Kidney (tissue), 22 donors: ENCODE measurements at places on chromosomes 16 and 17.

GRCh38 chr17:45757431-45758218 is 26.5 kb upstream of the CRHR1 start:
- peak; percentile 20 for DNase-seq

GRCh38 chr16:56269811-56270684 is 78.8 kb downstream of the GNAO1 start:
- DNase-seq = no peak

- no peak for DNase-seq
Observed at GRCh38 chr17:56142325-56142724, 10.9 kb upstream of the ANKFN1 start.

GRCh38 chr17:12859520-12859919 is 70.2 kb downstream of the ARHGAP44 start:
- no peak for DNase-seq

- DNase-seq = no peak
Observed at GRCh38 chr16:23712976-23713375, at the start of gene ERN2. TSS of gene ERN2 (minus strand) at chr16:23713222. CDS start at chr16:23713187, 35 bp downstream.

GRCh38 chr17:63993368-63993985 is 4.7 kb upstream of the PRR29 start:
- no peak for DNase-seq

DNA sequence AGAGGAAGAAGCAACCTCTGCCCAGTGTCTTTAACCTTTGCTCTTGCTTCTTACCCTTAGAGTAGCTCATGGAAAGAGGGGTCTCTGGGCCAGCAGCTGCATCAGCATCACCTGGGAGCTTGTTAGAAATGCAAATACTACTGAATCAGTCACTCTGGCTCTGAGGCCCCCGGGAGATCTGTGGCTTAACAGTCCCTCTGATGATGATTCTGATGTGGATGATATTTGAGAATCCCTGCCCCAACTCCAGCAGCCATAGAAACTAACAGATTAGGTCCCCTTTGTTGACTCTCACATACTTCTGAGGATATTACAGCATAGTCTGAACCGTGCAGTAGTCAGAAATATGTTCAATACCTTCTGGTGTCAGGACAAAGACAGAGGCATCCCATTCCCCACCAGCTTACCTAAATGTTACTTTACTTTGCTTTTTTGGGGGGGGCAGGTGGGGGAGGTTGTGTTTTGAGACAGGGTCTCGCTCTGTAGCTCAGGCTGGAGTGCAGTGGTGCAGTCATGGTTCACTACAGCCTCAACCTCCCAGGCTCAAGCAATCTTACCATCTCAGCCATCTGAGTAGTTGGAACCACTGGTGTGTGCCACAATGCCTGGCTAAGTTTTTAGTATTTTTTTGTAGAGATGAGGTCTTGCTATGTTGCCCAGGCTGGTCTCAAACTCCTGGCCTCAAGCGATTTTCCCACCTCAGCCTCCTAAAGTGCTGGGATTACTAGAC is 220.1 kb downstream of the CCDC182 start:
- DNase-seq = peak; percentile 72

DNA sequence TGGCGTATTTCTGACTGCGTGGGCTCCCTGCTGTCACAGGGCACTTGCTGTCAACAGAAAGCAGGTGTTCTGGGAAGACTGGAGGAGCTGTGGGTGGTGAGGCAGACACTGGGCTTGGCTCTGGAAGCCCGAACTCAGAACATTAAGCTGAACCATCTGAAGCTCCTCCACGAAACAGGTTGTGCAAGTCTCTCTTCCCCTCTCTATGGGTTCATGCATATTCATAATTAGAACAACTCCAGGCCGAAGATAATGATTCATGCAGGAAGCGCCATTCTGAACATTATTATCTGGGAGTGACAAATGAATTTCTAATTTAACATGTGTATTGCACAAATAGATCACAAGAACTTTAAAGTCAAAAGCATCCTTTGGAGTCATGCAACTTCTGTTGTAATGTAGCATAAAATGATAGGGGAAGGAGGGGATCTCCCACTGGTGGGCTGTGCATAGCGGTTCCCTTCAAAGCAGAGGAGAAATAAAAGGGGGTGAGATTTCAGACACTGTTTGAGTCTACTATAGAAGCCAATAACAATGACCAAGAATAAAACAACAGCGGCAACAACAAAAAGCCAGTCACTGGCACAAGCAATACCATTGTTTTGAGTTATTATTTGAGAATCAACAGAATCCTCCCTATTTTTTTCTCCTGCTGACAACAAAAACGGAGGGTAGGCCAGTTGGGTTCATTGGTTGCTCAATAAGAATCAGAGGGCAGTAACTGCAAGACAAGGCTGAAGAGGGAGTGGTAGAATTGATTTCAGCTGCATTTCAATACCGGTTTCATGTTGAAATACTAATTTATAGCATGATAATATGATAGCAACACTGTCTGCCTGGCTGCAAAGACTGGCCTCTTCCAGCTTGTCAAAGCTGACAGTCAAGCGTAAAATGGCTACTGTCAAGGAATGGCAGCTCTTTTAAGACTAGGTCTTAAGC is 407.3 kb downstream of the XYLT1 start:
- no peak for DNase-seq

DNA sequence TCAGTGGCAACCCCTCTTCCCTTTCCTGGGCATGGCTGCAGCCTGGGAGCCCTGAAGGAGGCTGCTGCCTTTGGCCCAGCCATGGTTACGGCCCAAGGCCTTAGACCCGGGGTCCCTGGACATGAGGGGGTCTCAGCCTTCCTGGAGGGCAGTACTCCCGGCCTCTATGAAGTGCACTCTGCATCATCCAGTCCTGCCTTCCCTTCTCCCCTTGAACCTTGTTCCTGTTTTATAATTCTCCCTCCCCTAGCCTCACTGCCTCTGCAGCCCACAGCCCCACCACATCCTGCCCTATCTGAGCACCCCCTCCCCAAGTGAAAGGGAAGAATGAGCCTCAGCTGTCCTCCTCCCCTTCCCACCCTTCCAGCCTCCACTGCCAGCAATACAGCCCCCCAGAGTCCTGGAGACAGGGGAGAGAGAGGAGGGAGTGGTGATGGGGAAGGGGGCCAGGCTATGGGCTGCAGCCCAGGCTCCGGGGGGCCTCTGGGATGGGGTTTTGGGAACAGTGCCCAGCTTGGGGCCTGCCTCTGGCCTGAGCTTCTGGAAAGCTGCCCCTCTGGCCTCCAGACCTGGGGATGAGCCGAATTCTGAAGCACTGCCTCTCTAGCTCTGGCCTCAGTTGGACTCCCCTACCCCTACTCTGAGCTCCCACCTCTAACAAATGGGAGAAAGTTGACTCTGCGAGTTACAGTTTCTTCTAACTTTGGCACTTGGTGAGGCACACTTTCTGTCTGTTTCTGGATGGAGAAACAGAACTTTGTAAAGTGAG is 7.6 kb downstream of the CCR7 start:
- no peak for DNase-seq

GRCh38 chr17:44637066-44637465 is 19.2 kb upstream of the MEIOC start:
- DNase-seq = no peak

GRCh38 chr17:5225668-5226457 is 8.8 kb downstream of the SCIMP start:
- peak; percentile 62 for DNase-seq

DNA sequence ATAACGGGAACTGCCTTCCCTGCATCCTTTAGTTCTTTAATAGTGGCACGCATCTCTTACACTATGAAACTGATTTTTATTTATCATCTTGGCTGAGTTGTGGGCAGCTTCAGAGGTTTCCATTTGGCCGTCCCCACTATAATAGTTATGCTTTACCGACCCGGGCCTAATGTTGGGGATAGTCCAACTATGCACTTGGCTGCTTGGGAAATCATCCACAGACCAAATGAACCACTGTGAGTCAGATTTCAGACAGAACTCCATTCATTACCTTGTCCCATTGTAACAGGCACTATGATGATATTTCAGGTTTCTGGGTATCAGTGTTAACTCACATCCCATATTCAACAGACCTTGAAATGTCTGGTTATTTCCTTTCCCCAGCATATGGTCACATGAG is 6.1 kb upstream of the SLFN5 start:
- DNase-seq = no peak

DNA sequence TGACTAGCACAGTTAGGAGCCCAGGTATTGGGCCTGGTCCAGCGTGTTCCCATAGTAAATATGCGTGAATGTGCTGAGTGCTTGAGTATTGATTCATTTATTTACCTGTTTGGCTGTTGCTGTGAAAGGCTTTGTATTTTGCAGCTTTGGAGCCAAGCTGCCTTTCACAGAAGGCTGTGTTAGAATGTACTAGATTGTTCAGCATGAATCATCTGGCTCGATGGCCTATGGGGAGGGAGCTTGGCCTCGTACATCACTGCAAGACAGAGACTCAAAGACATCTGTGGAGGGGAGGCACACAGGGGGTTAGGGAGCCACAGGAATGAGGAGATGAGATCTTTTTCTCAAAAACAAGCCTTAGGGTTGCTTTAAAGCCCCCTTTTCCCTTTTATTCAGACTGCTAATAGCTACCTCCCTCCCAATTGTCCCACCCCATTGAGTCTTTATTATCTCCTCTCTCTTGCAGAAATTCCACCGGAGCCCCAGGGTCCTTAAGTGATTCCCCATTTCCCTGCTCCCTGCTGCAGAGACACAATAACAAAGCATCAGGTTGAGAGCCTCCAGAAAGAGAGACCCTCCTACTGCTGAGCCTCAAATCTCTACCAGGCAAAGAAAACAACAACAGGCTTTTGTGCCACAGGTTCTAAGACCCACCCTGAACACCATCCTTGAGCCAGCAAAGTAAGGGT is 307.2 kb downstream of the ABCC12 start:
- DNase-seq = no peak

GRCh38 chr16:12545297-12545610 is 258.4 kb downstream of the CPPED1 start:
- no peak for DNase-seq

DNA sequence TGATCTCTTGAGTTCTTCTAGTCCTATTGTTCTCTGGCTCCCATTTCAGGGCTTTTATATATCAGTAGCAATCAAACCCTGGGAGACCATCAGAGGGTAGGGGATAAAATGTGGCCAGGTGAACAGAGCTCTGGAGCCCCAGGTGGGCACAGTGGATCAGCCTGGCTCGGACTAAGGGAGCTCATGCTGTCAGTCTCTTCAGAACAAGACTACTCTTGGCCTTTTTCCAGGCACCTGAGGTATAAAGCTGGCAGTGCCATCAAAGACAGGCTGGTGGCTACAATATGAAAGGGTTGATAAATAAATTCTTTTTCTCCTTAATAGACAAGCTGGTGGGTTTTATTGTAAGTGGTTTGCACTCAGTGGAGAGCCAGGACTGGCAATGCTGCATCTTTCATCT is 160.0 kb upstream of the CCL2 start:
- no peak for DNase-seq
